ENCODE measurements at places on chromosomes 11 and 22.
A peak's percentile ranks its signal among the peaks of the same experiment; 100 is the strongest.

DNA sequence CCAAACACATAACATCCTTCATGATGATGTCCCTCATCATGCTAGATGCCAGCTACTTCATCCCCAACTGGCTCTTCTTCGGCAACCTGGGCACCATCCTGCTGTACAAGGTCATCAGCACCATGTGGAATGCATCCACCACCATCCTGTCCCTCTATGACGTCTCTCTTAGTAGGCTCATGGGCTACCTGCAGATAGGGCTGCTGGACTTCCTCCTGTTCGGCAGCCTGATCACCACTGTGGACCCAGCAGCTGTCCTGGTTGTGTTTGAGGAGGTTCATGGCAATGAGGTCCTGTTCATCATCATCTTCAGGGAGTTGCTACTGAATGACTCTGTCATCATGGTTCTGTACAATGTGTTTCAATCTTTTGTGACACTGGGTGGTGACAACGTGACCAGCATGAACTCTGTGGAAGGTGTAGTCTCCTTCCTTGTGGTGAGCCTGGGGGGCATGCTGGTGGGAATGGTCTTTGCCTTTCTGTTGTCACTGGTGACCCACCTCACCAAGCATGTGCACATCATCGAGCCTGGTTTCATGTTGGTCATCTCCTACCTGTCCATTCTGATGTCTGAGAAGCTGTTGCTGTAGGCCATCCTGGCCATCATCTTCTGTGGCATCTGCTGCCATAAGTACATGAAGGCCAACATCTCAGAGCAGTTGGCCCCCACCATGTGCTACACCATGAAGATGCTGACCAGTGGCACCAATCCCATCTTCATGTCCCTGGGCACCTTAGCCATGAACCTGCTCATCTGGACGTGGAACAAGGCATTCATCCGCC, 120.7 kb upstream of the SERPIND1 start:
- no peak for DNase-seq

GRCh38 chr22:22855617-22856308, 31.9 kb upstream of the IGLL5 start:
- DNase-seq = no peak

DNA sequence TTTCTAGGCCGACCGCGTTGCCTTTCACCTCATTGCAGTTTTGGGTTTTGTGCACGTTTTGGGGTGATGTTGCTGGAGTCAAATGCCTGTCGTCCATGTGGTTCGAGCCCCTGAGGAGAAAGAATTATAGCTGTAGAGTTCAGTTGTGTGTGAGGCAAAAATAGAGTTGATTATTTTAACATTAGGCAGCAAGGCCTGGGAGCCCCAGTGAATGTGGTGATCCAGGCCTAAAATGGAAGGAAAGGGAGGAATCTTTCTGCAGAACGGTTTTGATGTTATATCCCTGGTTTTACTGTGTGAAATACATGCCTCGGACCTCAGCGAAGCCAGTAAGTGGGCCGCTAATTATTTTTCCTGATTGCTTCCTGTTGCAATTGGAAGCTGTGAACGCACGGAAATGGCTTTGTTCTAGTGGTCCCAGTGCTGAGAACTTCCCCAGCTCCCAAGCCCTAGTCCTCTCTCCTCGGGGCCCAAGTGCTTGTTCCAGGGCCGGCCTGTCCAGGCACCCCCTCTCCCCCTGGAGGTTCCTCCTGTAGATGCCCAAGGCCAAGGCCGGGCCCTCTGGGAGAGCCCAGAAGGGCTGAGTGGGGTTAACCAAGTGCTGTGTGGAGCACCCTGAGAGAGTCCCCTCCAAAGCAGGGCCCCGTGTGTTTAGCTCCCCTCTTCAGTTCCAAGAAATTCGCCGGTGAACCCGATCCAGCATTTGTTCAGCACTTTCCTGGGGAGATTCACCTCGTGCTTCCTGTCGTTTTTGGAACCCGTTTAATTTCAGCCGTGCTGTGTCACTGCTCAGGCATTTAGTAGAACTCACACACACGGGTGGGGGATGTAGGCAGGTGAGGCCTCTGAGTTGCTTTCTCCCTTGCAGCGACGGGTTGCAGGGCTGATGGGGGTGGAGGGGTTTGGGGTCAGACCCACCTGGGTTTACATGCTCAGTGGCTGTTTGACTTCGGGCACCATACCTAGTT, 2.1 kb downstream of the LRP5 start:
- DNase-seq = no peak

DNA sequence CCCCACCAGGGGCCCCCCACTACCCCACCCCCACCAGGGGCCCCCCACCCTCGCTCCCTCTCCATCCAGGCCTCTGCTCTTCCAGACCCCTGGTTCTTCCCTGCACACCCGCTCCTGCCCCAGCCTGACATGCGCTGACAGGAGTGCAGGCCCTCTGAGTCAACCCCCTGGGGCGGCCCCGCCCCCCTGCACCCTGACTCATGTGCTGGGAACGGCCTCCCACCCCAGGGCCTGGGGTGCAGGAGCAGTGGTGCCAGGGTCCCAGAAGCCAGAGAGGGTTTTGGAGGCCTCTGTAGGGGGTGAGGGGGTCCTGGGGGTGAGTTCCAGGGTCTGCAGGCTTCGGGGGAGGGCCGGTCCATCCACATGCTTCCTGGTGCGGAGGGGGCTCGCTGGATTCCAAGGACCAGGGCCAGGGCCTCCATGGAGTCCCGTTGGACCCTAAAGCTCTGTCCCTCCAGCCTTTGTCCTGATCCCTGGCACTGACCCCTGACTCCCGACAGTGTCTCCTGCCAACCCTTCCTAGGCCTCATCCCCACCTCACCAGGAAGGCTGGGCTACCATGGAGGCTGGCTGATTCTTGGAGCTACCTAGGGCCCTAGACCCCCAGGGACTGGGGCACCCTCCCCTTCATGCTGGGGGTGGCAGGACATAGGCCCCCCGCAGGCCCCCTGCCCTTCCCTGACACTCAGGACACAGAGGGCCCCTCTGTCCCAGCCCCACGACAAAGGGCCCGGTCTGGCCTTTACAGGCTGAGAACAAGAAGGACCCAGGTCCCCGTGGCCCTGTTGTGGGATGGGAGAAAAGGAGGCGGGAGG, 583 bp upstream of the PKP3 start:
- DNase-seq = peak; percentile 57

GRCh38 chr11:112610996-112611750, 350.0 kb upstream of the NCAM1 start:
- DNase-seq = no peak

DNA sequence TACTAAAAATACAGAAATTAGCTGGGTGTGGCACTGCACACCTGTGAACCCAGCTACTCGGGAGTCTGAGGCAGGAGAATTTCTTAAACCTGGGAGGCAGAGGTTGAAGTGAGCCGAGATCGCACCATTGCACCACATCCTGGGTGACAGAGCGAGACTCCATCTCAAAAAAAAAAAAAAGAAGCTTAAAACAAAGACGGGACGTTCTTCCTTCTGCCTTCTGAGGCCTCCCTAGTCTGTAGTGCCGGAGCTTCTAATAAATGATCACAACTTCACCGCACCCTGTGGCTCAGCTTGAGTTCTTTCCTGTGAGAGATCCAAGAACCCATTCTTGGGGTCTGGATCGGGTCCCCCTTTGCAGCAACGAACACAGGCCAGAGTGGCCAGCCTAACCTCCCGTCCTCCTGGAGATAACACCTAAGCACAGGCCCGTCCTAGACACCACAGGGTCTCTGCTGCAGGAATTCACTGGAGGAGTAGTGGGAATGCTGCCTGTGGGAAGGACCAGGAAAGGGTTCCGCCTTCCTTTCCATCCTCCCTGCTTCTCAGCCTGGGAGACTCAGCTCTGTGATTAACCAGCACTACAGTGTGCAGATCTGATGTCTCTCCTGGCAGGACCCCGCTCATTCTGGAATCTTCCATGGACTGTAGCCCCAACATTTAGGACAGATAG, 2.2 kb upstream of the APOBEC3H start:
- no peak for DNase-seq

- DNase-seq = no peak
Observed at GRCh38 chr22:49748514-49748913, 79.2 kb downstream of the BRD1 start.

GRCh38 chr22:19723983-19724827, 866 bp downstream of the GP1BB start:
- DNase-seq = no peak

DNA sequence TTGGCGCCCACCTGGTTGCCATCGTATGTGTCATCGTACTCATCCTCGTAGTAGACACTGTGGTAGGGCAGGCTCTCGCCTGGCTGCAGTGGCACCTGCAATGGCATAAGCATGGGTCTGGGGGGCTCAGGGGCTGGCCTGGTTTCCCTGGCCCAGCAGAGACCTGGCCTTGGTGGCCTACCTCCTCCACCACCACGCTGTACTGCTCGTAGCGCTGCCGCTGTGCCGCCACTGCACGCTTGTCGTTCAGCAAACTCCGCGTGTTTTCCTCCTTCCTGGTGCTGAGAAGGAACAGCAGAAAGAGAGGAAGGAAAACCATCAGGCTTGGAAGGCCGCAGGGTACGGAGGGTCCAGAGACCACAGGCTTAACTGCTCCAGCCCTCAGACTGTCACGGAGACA, 26.2 kb downstream of the UQCR10 start:
- DNase-seq = no peak

- DNase-seq = no peak
Observed at GRCh38 chr22:26548984-26549383, 36.7 kb upstream of the TFIP11 start.

DNA sequence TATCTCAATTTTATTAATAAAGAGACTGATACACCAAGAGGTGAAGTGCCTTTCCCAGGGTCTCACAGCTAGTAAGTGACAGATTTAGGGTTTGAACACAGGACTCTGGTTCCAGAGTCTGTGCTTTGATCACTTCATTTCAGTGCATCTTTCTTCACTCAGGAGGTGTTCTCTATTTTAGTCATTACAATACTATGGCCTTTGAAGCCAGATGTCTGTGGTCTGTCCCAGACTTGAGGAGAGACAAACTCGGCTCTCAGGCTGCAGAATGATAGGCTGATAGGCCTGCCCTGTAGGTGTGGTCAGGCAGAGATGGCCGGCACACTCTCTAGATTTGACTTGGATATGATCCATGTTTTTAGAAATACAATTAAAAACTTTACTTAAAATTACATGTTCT, 478.5 kb upstream of the CCDC90B start:
- DNase-seq = no peak

DNA sequence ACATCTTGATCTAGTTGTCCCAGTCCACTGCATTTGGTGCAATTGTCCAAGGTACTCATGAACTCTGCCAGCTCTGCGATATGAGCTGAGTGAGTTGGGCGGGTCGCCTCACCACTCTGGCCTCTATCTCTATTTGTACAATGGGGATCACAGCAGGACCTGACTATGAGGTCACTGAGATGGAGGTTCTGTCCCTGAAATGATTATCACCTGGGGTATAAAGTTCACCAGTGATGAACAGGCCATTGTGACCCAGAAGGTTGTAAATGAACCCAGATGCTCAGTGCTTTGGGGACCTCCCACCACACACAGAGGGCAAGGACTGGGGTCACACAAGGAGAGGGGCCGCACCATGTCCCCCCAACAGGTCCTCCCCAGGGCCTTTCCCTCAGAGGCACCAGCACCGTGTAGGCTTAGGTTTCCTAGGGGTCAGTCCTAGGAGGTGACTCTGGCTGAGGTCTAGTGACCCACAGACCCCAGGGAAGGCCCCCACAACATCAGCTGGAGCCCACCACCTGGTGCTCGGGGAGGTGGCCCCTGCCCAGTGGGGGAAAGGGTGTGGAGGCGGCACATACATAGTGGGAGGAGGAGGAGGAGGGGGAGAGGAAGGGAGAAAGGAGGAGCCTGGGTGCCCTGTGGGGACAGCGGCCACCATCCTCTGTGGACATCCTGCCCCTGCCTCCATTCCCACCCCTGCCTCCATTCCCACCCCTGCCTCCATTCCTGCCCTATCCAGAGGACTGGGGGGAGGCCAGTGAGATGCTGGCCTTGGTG, 25.0 kb upstream of the IGLL1 start:
- DNase-seq = no peak

DNA sequence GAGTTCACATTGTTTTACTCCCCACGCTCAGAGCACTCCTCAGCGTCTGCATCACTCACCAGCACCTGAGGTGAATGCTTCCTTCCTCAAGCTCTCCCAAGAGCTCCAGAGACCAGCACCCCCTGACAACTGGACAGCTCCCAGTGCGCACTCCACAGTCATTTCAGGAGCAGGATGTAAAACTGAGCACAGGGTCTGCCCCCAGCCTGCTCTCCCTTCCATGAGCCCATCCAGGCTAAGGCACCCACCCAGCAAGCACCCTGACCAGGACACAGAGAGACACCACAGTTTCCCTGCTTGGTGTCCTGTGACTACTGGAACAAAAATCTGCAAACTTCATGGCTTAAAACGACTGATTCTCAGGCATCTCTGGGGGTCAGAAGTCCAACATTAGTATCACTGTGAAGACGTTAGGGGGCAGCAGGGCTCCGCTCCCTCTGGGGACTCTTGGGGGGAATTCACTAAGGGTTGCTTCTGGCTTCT, 3.3 kb downstream of the SCGB1D2 start:
- DNase-seq = no peak

All from fibroblast of the conjunctiva (primary cell).